ENCODE measurements at places on chromosomes 4 and X.
A peak's percentile ranks its signal among the peaks of the same experiment; 100 is the strongest.

GRCh38 chr4:146442801-146443200, 78.9 kb downstream of the SLC10A7 start:
- DNase-seq, result no peak

- no peak for DNase-seq
Measured at GRCh38 chrX:69289046-69289792, 124.0 kb upstream of the PJA1 start.

DNA sequence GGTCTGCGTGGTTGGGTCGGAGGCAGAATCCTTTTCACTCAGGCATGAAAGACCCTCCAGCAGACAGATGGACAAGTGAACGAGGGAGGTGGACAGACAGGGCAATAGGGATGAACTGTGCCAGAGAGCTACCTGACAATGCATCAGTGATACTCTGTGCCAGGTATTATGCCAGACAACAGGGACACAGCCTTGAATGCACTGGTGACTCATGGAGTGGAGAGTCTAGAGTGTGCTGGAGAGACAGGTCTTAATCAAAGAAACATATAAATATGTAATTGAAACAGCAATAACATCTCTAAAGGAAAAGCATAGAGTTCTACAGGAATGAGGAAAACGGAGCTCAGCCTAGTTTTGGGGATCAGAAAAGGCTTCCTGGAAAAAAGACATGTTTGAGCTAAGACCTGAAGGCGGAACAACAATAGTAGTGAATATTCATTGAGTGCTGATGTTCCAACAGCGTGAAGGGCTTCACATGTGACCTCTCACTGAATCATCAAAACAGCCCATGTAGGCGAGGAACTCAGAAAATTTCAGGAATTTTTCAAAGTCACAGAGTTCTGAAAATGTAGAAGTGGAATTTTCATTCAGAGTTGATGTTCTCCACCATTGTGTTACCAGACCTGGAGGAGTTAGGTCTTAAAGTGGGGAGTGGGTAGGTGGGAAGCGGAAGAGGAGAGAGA, 20.0 kb upstream of the FGFBP2 start:
- DNase-seq, result no peak

DNA sequence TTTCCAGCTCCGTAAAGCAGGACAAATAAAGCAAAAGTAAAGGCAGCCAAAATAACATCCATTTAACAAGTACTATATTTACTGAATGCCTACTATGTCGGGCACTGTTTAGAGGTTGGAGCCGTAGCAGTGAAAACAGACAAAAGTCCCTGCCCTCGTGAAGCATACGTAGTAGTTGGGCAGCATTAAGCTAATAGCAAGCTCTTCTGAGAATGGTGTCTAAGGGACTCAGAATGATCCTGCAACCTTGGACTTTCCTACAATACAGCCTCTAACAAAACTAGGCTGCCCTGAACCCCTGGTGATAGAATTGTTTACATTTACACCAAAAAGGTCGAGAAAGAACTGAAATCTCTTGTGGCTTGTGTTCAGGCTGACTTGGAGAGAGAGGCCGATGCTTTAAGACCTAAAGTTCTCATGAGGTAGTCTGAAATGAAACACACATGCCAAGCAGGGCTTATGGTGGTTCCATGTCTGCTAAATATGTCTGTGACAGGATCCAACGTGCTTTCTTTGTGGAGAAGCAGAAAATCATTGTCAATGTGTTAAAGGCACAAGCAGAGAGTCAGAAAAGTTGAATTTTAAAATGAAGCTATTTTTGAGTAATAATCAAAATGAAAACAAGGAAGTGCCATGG, 898 bp upstream of the PDGFC start:
- no peak for DNase-seq

GRCh38 chrX:71111141-71111843, at the start of gene IL2RG:
Gene IL2RG, minus strand, starts transcription at chrX:71111577. Its CDS starts 38 bp downstream, at chrX:71111539.
- DNase-seq, result peak; percentile 94

GRCh38 chr4:165540206-165540830, 161.5 kb downstream of the CPE start:
- DNase-seq, result no peak

- no peak for DNase-seq
Measured at GRCh38 chrX:7027071-7027470, 120.4 kb upstream of the STS start.

GRCh38 chrX:68822641-68823410, 6.0 kb upstream of the EFNB1 start:
- DNase-seq, result peak; percentile 22

DNA sequence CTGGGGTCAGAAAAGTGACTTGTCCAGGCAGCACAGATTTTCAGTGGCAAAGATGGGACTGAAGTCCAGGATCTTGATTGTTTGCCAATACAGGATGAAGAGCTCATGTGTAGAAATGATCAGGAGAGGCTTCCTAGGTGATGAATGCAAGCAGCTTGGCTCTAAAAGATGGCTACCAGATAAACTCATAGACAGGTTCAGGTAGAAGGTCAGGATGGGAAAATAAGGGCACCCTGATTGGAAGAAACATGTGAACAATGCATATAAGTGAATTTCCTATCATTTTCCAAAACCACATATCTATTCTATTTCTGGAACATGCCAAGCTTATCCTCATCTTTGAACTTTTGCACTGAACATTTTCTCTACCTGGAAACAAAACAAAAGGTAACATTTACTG, 87.7 kb downstream of the FAM13A start:
- DNase-seq, result no peak

GRCh38 chr4:76752861-76753501, 145.0 kb downstream of the SOWAHB start:
- no peak for DNase-seq

DNA sequence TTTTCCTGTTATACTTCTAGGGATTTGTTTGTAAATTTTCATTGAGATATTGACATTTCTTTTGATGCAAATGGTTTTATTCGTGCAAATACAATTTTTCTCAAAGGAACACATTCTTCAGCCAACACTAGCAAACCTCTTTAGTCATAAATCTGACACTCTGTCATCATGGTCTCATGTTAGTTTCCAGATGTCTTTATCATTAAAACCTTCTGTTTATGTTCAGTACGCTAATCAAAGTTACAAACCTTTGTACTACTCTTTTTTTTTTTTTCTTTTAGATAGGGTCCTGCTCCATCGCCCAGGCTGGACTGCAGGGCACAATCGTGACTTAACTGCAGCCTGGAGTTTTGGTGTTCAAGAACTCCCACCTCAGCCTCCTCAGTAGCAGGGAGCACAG, 7.1 kb downstream of the SLC25A31 start:
- no peak for DNase-seq

DNA sequence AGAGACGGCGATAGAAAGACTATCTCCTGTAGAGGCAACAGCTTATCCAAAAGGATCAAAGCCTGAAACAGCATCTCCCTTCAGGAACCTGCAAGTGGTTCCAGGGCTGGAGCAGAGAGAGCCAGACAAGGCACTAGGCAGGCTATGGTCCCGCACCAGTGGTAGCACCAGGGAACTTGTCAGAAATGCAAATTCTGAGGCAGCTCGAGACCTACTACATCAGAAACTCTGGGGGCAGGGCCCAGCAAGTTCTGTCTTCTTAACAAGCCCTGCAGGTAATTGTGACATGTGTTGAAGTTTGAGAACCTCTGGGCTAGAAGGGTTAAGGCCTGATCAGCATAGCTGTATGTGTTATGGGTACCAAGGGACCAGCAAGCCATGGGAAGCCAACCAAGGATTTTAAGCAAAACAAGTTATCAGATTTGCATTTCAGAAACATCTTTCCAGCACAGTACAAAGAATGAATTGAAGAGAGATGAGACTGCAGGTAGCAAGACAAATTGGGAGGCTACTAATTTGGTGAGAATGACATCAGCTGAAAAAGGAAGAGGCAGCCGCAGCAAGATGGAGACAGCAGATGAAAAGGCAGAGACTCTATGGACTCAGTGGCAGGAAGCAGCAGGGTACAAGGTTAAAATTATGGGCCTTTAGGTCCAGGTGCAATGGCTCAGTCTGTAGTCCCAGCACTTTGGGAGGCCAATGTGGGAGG, 139.7 kb downstream of the TSPAN5 start:
- no peak for DNase-seq

DNA sequence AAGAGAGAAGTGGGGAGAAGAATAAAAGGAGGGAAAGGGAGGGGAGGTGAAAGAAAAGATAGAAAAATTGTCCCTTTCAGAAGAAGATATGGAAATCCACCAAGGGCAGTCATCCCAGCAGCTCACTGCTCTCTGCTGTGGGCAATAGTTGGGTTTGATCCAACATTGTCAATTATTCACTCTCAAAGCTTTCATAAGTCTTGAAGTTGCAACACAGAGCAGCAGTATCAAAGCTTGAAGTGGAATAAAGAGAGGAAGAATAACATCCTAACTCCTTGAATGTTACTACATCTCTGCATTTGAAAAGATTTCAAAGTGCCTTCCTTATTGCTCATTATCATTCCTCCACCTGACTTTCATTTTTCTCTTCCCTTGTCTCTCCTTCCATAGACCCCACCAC, 62.3 kb upstream of the HHIP start:
- no peak for DNase-seq

DNA sequence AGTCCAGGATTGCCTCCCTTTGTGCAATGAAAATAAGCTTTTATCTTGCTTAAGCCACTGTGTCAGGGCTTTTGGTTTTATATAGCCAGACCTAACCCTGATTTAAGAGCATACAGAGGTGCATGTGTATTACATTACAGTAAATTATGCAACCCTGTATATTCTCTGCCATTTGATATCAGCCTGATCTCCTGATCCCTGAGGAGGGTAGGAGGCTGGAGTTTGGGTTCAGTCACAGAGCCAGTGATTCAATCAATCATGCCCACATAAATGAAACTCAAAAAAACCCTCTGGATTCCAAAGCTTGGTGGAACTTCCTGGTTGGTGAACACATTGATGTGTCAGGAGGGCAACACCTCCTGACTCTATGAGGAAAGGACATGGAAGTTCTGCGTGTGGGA, 7.3 kb upstream of the KLHL8 start:
- DNase-seq, result no peak

DNA sequence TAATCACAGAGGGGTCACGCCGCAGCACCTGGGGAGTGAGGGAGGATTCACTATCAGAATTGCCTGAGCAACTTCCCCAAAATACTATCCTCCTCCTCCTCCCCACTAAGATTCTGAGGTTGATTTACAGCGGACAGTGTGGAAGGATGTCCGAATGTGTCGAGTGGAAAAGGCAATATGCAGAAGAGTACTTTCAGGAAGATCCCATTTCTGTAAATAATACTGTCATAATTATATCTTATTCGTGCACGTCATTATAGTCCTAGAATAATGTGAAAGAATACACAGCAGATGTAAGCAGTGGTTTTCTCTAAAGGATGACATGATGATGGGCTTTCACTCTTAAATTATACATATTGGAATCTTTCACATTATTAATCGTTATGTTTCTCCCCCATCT, 149.8 kb upstream of the NOCT start:
- DNase-seq, result no peak

GRCh38 chr4:129583868-129584267, 487.9 kb downstream of the C4orf33 start:
- DNase-seq, result no peak

- DNase-seq, result no peak
Measured at GRCh38 chr4:188719794-188720193, 580.6 kb downstream of the TRIML1 start.

- no peak for DNase-seq
Measured at GRCh38 chr4:66565801-66566200, 895.5 kb upstream of the EPHA5 start.

DNA sequence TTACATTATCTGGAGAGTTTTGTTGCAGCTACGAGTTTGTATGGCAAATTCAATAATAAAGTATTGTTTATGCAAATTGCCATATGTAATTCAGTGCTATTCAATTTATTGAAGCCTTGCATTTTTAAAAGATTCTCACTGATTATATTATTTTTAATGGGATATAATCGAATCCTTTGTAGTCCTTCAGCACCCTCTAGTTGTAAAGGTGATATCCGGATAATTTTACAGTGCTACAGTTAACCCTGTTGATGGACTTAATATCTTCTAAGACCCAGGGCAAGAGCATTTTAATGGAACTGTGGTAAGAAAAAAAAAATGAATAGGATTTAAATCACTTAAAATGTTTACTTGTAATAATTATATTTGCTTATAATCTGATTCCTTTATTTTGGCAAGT, 48.5 kb upstream of the GRIA2 start:
- no peak for DNase-seq

DNA sequence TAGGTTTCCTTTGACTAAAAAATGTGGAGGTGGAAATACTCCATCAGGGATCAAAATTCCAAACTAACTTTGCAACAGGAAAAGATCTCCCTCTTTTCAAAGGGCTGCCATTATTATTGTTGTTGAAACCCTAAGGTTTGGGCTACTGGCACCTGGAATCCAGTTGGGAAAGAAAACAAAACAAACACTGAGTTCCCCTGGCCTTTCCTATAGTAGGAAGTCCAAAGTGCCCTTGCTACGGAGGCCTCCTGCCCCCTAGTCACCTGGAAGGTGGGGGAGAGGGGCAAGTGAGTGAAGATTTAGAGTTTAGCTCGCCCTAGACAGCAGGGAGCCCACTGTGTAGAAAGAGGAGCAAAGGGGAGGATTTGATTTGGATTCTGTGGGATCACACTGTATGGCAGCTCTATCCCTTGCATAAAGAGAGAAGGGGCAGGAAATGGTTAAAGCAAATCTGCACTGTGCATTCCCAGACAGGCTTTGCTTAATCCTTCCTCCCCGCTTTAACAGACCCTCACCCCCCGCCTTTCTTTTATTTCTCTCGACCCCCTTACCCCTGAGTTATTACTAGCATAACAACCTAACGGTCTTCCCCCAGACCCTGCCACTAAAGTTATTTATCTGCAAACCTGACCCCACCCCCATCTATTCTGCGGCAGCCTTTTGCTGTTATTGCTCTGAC, 627 bp upstream of the FAT4 start:
- DNase-seq, result no peak

DNA sequence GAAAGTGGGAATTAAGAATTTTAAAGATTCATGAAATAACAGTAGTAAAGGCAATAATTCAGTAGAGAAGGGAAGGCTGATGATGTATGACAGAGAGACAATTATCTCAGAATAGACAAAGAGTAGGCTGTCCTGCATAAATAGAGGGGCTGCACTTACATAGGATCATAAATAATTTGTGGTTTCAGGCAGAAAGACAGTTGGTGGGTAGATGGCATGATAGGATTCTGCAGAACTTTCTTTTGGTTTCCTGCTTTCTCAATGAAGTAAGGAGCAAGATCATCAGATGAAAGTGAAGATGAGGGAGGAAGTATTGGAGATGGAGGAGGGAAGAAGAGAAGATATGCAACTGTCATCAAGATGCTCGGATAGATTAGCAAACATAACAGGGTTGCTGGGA, 604.9 kb upstream of the ZFP42 start:
- no peak for DNase-seq

Data from CD4-positive, alpha-beta T cell treated with Interleukin-17A for 1 hour (primary cell).